H7 (cell line): ENCODE measurements at places on chromosomes 7 and 10. TPM values are rescaled to one million over a fixed set of nuclear protein-coding genes. Genes with fewer than 3 reads are reported as not detected.

The DBF4 gene
- total RNA-seq = 62.6 and 72.8 TPM in 2 replicates

The CALML3 gene
- total RNA-seq = not detected in 2 replicates

DNA sequence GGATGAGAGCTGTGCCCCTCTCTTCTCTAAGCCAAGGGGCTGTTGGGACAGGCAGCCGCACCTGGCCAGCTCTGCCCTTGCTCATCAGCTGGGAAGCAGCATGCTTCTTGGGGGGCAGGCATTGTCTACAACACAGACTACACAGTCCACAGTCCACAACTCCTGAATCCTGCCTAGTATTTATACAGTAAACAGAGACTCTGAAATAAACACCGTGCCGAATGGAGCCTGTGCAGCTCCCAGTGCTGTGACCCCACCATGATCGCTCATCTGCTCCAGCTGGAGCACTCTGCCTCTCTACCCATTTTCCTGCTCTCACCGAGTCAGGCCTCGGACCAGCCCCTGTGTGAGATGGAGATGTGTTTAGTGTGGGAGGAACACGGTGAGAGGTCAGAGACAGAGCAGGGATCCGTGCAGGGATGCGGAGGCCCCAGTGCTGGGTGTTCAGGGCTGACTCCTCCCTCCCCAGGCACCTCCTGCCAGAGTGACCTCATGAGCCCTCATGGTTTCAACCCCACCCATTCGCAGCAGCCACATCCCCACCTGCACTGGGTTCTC, 608.0 kb downstream of the DNAJB6 start:
- no peak for DNase-seq

- DNase-seq = no peak
These were observed 58.9 kb downstream of the ABI1 start for GRCh38 chr10:26801831-26802230.

The GJD4 gene
- total RNA-seq = not detected in 2 replicates

The TFEC gene
- total RNA-seq = not detected in 2 replicates

DNA sequence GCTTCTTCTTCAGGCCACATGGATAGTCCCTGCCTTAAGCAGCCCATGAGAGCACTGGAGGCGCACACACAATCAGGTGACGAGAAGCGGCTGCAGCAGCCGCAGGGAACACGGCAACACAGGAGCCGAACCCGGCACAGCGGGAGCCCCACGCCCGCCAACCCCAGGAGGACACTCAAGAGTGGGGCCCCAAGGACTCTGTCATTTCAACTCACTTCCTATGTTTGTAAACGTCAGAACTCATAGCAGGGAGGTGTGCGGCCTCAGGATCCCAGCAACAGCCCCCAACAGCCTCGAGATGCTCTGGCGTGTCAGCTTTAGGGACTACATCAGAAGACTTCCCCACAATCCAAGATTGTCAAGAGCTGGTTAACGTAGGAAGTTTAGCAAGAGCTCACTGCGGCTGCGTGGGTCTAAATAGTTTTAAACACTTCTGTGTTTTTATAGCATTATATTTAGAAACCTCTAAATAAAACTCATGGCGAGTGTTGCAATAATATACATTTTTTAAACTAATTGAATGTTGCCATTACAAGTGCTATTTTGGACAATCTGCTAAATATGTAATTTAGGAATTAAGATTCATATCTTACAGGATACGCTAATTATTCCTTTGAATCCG, 123.4 kb downstream of the MAD1L1 start:
- DNase-seq = no peak

The OR2A7 gene
- total RNA-seq = 2.0 TPM in 2 replicates

- DNase-seq = peak; percentile 46
These were observed 87.6 kb downstream of the VSTM2A start for GRCh38 chr7:54629771-54630170.

DNA sequence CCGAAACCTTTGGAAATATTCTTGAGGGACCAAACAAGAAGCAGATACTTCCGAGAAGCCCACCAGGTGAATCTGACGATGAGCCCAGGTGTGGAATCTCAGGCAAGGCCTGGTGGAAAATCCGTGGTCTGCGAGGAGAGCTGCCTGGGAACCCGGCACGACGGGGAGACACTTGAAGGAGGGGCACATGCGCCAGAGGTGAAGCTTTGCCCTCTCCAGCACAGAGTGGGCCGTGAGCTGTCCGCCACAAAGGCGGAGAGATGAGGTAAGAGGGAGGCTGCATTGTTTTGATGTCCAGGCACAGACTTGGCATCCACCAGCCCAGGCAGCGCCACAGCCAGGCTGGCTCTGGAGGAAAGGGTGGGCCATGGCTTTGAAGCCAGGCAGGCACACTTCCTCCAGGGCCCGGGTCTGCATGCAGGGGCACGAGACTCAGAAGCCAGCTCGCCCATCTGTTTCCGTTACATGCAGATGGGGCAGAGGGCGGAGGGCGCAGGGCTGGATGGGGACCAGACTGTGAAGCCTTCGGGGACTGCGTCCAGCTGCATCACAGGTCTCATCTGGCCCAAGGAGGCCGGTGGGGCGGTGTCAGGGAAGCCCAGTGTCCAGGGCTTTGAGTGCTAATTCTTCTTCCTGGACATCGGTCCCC, 45.4 kb downstream of the CALML3 start:
- DNase-seq = no peak

The NPFFR1 gene
- total RNA-seq = not detected in 2 replicates

DNA sequence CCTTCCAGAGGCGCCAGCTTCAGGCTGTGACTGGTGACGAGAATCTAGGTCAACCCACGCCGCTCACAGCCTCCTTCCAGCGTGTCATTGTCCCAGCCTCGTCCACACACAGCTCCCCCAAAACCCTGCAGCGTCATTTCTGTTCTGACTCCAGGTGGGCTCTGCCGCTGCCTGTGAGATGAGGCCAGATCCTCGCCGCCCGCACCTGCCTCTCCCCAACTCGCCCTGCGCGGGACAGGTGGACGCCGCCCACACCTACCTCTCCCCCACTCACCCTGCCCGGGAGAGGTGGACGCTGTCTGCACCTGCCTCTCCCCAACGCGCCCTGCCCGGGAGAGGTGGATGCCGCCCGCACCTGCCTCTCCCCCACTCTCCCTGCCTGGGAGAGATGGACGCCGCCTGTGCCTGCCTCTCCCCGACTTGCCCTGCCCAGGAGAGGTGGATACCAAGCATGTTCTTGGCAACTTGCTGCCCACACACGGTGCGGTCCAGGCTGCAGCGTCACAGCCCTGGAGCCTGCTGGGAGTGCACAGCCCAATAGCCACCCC, 32.0 kb upstream of the CFAP46 start:
- peak; percentile 61 for DNase-seq

DNA sequence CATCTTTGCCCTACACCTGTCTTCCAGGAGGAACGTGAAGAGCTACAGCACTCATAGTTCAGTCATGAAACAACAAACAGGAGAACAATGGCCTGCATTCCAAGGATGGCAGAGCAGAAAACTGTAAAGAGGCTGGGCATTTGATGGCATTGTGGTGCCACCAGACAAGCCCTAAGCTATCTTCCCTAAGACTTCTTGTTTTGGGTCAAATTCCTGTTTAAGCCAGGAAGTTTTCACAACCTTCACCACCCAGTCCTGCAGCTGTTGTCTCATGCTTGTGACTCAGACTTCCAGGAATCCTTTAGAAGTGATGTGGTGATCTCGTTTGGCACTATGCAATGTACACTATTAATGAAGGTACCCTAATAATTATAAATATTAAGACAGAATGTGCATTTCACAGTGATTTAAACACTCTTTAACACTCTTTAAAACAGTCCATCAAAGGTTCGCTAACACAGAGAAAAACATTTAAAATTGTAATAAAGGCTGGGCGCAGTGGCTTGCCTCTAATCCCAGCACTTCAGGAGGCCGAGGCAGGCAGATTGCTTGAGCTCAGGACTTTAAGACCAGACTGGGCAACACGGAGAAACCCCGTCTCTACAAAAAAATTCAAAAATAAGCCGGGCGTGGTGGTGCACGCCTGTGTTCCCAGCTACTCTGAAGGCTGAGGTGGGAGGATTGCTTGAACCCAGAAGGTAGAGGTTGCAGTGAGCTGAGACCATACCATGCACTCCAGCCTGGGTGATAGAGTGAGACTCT, 2.7 kb upstream of the HERPUD2 start:
- no peak for DNase-seq

DNA sequence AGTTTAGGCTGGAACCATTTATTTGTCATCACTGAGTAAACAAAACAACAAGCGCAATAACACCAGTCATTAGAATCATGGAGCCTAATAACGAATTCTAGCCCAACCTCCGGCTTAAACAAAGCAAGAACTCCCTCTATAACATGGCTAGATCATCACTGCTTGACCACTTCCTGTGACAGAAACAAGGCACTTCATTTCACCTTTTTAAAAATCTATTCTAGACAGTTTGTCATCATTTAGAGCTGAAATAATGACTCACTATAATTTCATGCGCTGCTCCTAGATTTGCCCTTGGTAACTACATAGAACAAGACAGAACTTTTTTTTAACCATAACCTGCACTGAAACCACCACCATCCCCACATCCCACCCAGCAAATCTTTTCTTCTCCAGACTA, 81.3 kb downstream of the OSBPL3 start:
- DNase-seq = no peak

GRCh38 chr7:85480666-85481065, 293.8 kb upstream of the SEMA3D start:
- no peak for DNase-seq

DNA sequence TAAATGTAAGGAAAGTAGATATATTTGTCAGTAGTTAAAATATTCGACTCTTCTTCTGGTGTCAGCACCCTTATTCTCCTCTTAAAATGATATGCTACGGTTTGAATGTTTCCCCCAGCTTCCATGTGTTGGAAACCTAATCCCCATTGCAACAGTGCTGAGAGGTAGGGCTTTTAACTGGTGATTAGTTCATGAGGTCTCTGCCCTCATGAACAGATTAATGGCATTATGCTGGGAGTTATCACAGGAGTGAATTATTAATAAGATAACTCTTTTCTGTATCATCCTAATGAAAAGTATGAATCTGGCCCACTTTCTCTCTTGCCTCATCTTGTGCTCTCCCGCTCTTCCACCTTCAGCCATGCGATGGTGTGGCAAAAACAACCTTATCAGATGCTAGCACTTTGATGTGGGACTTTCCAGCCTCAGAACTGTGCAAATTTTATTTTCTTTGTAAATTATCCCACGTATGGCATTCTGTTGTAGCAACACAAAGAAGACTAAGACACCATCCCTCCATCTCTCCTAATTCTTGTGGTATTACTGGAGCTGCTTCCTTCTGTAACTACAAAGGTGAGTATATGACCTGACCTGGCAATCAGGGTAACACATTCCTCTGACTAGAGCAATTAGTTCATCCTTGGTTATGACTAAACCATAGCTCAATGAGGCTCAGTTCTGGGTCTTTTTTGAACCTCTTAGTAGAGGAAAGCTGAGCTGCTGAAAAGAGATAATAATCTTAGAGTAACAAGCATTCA, 171.1 kb upstream of the TMEM196 start:
- DNase-seq = no peak

DNA sequence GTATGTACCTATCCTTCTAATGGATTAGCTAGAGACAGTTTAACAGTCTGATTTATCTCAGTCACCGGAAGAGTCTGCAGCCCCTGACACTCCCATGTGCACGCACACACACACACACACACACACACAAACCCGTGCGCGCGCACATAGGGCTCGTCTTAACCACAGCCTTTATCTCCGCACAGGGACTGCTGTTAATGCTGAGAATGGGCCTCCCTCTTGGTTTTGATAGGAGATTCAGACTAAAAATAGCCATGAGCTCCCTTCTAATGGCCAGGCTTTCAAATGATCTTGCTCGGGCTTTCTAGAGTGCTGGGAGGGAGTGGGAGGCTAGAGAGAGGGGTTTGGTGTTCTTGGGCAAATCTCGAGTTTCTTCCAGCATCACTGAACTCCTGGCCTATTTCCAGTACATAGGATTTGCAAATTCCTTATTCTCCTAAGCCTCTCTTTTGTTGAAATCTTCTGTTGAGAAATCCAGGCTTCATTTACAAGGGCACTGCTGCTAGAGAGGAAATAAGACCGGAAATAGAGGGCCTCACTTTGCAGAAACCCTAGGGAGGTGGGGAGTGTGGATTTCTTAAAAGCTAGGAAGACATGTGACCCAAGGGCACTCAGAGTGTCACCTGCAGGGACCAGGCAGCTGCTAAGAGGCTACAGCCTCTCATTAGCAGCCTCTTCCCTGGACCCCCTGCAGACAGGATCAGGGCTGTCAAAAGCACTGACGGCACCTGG, 2.4 kb downstream of the TMEM72 start:
- no peak for DNase-seq

GRCh38 chr7:94410413-94411187, 15.9 kb downstream of the COL1A2 start:
- no peak for DNase-seq

DNA sequence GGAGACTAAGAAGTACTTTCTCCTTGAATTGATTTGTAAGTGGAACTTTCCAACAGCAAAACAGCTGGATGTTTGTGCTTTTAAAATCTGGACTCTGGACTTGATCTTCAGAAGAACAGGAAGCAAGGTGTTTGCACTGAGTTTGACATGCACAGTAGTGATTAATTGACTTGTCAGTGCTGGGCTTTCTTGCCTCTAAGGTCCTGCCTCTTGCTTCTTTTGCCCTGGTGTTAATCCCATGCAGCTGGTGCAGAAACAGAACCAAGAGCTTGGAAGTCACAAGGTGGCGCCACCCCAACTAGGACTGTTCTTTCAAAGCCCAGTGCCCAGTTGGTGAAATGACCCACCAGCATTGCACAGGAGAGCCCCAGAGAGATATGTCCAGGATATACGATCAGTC, 66.8 kb upstream of the SEPHS1 start:
- DNase-seq = peak; percentile 66

DNA sequence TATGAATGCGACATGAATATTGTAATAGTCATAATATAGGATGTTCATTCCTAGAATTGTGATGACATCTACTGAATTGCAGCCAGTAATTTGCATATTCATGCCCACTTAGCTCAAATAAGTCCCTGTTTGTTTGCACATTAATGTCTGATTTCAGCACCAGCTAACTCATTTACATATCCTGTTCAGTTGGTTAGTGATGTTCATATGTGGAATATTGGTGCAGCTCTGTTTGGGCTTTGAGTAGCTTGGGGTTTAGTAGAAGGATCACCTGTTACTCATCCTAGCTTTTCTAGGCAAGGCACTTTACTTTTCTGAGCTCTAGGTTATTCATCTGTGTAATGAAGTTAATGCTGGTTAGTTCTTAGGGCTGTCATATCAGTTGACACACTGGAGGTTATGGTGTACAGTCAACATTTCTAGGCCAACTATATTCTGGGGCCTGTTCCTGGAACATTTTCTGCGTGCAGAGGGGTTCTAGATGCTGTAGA, 238.4 kb downstream of the EXOC4 start:
- DNase-seq = no peak

DNA sequence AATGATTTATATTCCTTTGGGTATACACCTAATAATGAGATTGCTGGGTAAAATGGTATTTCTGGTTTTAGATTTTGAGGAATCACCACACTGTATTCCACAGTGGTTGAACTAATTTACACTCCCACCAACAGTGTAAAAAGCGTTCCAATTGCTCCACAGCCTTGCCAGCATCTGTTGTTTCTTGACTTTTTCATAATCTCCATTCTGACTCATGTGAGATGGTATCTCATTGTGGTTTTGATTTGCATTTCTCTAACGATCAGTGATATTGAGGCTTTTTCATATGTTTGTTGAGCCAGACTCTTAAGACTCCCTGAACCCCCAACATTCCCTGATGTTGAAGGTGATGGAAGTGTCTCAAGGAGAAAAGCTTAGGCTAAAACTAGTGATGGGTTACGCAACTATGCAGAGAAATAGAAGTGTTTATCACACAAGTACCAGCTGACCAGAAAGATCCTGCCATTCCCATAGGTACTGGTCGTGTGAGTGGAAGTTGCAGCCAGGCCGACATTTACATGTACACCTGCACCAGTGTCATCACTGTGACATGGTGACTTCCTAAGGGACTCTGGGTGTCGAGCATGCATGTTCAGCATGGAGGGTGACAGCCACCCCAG, 711.2 kb upstream of the NRP1 start:
- no peak for DNase-seq

The CRYGN gene
- total RNA-seq = 1.2 and 2.2 TPM in 2 replicates
